ENCODE measurements at places on chromosomes 4 and X. TPM values are rescaled to one million over a fixed set of nuclear protein-coding genes. Genes with fewer than 3 reads are reported as not detected.

The PUDP gene
- total RNA-seq, result 17.4 TPM

DNA sequence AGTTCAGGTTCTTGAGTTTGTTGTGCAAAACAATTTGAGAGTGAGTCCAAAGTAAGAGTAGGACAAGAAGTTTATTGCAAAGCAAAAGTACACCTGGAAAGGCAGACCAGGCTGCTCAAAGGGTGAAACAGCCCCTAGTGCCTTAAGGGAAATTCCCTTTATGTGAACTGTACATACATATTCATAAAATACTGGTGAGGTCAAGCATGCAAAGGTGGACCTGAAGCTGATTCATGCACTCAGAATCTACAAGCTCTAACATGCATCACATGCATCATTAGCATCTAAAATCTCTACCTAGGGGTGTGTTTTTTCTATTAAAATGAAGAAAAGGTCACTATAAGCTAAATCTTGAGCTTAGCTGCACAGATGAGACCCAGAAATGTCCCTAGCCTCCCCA is 266.9 kb downstream of the SPATA18 start:
- no peak overlapping the region for H3K4me3 ChIP-seq
- H3K36me3 ChIP-seq, result no peaks in the 10 kb centered on the region
- no peaks in the 10 kb centered on the region for H3K27me3 ChIP-seq
- H3K27ac ChIP-seq, result no peak overlapping the region
- DNase-seq, result no peak

The TBX22 gene
- not detected for total RNA-seq

DNA sequence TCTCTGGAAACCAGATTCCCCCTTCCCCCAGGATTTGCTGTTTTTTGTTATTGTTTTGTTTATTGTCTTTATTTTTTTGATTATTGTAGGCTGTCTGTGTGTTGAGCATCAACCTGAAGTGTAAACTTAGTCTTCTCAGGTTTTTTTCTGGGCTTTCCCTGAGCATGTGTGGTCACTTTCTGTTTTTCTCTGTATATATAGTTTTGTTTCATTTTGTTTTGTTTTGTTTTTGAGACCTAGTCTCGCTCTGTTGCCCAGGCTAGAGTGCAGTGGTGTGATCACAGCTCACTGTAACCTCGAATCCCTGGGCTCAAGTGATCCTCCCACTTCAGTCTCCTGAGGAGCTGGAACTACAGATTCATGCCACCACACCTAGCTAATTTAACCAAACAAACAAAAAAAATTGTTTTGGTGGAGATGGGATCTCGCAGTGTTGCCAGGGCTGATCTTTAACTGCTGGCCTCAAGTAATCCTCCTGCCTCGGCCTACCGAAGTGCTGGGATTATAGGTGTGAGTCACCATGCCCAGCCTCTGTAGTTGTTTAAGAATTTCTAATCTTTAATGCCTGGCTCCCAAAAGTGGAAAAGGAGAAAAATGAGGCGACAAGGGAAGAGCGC is 9.1 kb downstream of the IL13RA1 start:
- peaks cover 11% of the 10 kb centered on the region for H3K27me3 ChIP-seq
- H3K27ac ChIP-seq, result no peak overlapping the region
- H3K4me3 ChIP-seq, result no peak overlapping the region
- DNase-seq, result no peak
- H3K36me3 ChIP-seq, result no peaks in the 10 kb centered on the region

- H3K36me3 ChIP-seq, result no peaks in the 10 kb centered on the region
- no peak overlapping the region for H3K4me3 ChIP-seq
- H3K27ac ChIP-seq, result no peak overlapping the region
- DNase-seq, result no peak
- H3K27me3 ChIP-seq, result no peaks in the 10 kb centered on the region
Observed at GRCh38 chrX:40966213-40966820, 118.9 kb upstream of the USP9X start.

DNA sequence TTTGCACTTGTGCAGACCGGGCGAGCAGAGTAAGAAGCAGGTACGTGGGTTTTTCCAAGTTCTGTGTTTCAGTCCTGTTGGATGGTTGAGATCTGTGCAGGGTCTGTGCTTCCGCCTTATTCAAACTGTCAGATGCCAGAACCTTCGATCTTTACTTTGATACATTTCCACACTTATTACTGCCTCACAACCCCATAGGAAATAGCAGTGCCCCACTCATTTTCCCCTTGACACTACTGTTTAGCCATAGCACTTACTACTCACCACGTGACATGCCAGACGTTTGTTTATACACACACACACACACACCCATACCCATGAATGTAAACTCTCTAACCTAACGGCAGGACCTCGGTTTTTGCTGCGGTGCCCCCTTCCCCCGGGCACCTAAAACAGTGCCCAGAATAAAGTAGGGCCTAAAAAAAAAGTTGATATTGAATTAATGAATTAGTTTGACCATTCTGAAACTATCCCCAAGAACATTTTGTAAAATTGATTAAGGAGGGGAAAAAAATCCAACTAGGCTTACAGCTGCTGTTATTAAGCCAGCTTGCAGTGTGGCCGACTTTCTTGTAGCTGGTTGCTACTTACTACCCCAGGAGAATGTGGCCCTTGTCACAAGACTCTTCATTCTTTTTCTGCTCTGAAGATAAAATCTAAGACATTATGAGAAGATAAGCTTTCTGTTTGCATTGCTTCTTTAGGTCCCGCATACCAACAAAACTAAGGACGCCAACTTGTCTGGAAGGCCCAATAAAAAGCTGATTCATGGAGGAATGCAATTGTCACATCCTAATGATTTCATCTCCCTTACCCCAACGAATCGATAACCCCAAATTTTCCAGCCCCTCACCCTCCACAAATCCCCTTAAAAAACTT is 704 bp upstream of the SEPSECS start:
- peak overlapping the region; percentile 85 for H3K4me3 ChIP-seq
- H3K27me3 ChIP-seq, result peaks cover 2% of the 10 kb centered on the region
- peak; percentile 60 for DNase-seq
- peak overlapping the region; percentile 100 for H3K27ac ChIP-seq
- H3K36me3 ChIP-seq, result peaks cover 24% of the 10 kb centered on the region
- peaks cover 33% of the 10 kb centered on the region for H3K4me1 ChIP-seq

The ZIC3 gene
- total RNA-seq, result not detected

- no peaks in the 10 kb centered on the region for H3K36me3 ChIP-seq
- H3K27ac ChIP-seq, result no peak overlapping the region
- H3K4me3 ChIP-seq, result no peak overlapping the region
- peaks cover 8% of the 10 kb centered on the region for H3K27me3 ChIP-seq
- H3K4me1 ChIP-seq, result no peaks in the 10 kb centered on the region
Observed at GRCh38 chr4:186078981-186079638, 10.2 kb downstream of the TLR3 start.

- H3K36me3 ChIP-seq, result no peaks in the 10 kb centered on the region
- DNase-seq, result no peak
- no peak overlapping the region for H3K4me3 ChIP-seq
- peaks cover 20% of the 10 kb centered on the region for H3K4me1 ChIP-seq
- H3K27me3 ChIP-seq, result peaks cover 5% of the 10 kb centered on the region
Observed at GRCh38 chr4:121791481-121791880, 9.6 kb upstream of the EXOSC9 start.

- H3K27ac ChIP-seq, result peak overlapping the region; percentile 65
- H3K27me3 ChIP-seq, result no peaks in the 10 kb centered on the region
- DNase-seq, result peak; percentile 80
- peaks cover 38% of the 10 kb centered on the region for H3K4me1 ChIP-seq
Observed at GRCh38 chr4:78656968-78657445, 105.4 kb downstream of the ANXA3 start.

The ALAS2 gene
- total RNA-seq, result not detected

- peaks cover 20% of the 10 kb centered on the region for H3K27me3 ChIP-seq
- H3K4me3 ChIP-seq, result peak overlapping the region; percentile 32
- peaks cover 12% of the 10 kb centered on the region for H3K4me1 ChIP-seq
Observed at GRCh38 chr4:154616731-154617130, 4.3 kb upstream of the FGG start.

- no peaks in the 10 kb centered on the region for H3K4me1 ChIP-seq
- H3K4me3 ChIP-seq, result no peak overlapping the region
- no peak overlapping the region for H3K27ac ChIP-seq
- H3K36me3 ChIP-seq, result no peaks in the 10 kb centered on the region
- no peaks in the 10 kb centered on the region for H3K27me3 ChIP-seq
- DNase-seq, result no peak
Observed at GRCh38 chrX:122422547-122422946, 761.5 kb upstream of the GRIA3 start.

The ARSJ gene
- total RNA-seq, result not detected

The HTN3 gene
- total RNA-seq, result not detected

GRCh38 chrX:17718649-17719165 is 18.6 kb upstream of the SCML1 start:
- no peak overlapping the region for H3K4me3 ChIP-seq
- no peak for DNase-seq
- no peak overlapping the region for H3K27ac ChIP-seq
- H3K4me1 ChIP-seq, result no peaks in the 10 kb centered on the region
- peaks cover 3% of the 10 kb centered on the region for H3K36me3 ChIP-seq
- H3K27me3 ChIP-seq, result peaks cover 3% of the 10 kb centered on the region

DNA sequence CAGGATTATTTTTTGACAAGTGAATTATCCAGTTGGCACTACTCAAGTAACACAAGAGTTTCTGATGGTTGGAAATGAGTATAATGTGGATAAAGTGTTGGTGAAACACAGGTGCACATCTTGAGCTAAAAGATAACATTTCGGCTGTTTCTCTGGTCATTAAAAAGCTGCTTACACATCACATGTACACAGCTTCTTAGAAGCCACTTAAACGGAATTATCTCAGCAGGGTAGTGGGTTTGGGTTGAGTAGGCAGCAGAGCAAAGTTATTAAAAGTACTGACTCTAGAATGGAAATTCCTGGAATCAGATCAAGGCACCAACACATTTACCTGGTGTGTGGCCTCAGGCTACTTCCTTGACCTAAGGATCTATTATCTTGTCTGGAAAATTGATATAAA is 55.4 kb upstream of the RASSF6 start:
- no peaks in the 10 kb centered on the region for H3K36me3 ChIP-seq
- H3K27ac ChIP-seq, result no peak overlapping the region
- no peaks in the 10 kb centered on the region for H3K4me1 ChIP-seq

DNA sequence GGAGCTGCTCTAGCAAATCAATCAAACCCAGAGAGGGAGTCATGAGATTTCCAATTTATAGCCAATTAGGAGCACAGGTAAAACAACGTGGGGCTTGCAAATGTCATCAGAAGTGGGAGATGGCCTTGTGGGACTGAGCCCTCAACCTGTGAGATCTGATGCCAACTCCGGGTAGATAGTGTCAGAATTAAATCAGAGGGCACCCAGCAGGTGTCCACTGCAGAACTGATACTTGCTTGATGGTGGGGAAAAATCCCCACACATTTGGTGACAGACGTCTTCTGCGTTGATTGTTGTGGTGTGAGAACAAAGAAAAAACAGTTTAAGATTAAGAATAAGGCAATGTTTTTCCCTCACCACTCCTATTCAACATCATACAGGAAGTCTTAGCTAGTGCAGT is 1402.8 kb downstream of the RAPGEF2 start:
- no peak for DNase-seq
- H3K27ac ChIP-seq, result no peak overlapping the region
- H3K36me3 ChIP-seq, result no peaks in the 10 kb centered on the region
- no peaks in the 10 kb centered on the region for H3K27me3 ChIP-seq
- no peaks in the 10 kb centered on the region for H3K4me1 ChIP-seq

DNA sequence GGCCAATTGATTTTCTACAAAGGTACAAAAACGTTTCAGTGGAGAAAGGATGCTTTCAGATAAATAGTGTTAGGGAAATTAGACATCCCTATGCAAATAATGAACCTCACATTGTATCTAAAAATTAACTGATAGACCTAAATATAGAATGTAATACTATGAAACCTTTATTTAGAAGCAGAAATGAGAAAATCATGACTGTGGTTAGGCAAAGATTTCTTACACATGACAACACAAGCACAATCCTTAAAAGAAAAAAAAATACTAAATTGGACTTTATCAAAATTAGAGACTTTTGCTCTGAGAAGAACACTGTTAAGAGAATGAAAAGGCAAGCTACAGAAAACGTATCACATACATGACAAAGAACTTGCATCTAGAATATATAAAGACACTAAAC is 43.0 kb upstream of the SPANXN4 start:
- no peak overlapping the region for H3K4me3 ChIP-seq
- no peaks in the 10 kb centered on the region for H3K36me3 ChIP-seq
- H3K27ac ChIP-seq, result no peak overlapping the region
- no peaks in the 10 kb centered on the region for H3K4me1 ChIP-seq

The GLOD5 gene
- total RNA-seq, result not detected

The RAB40AL gene
- 0.26 TPM for total RNA-seq

GRCh38 chr4:182294451-182294850 is 51.2 kb downstream of the TENM3 start:
- no peak overlapping the region for H3K27ac ChIP-seq
- no peaks in the 10 kb centered on the region for H3K4me1 ChIP-seq
- no peak overlapping the region for H3K4me3 ChIP-seq
- no peaks in the 10 kb centered on the region for H3K27me3 ChIP-seq

GRCh38 chrX:48794911-48795515 is 6.9 kb upstream of the HDAC6 start:
- DNase-seq, result no peak
- H3K27me3 ChIP-seq, result no peaks in the 10 kb centered on the region
- no peak overlapping the region for H3K4me3 ChIP-seq
- H3K4me1 ChIP-seq, result no peaks in the 10 kb centered on the region
- no peaks in the 10 kb centered on the region for H3K36me3 ChIP-seq

The TRAM1L1 gene
- not detected for total RNA-seq

DNA sequence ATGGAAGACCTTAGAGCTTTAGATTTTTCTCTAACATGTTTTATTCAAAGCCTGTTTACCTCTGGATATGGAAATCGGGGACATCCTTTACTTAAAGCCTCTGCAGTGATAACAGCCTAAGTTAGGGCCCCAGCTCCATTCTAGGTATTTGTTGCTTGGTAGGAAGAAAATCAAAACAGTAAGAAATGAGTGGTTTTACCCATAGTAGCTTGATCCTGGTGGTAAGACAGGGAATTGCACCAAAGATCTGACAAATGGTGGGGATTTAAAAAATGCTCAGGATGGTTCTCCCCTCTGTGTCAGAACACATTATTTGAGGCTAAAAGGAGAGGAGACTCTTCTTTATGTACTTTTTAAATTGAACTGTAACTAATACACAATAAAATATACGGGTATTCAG is 52.4 kb downstream of the AFF2 start:
- H3K4me3 ChIP-seq, result no peak overlapping the region
- H3K36me3 ChIP-seq, result no peaks in the 10 kb centered on the region
- H3K27me3 ChIP-seq, result no peaks in the 10 kb centered on the region
- H3K4me1 ChIP-seq, result peaks cover 2% of the 10 kb centered on the region
- H3K27ac ChIP-seq, result no peak overlapping the region

DNA sequence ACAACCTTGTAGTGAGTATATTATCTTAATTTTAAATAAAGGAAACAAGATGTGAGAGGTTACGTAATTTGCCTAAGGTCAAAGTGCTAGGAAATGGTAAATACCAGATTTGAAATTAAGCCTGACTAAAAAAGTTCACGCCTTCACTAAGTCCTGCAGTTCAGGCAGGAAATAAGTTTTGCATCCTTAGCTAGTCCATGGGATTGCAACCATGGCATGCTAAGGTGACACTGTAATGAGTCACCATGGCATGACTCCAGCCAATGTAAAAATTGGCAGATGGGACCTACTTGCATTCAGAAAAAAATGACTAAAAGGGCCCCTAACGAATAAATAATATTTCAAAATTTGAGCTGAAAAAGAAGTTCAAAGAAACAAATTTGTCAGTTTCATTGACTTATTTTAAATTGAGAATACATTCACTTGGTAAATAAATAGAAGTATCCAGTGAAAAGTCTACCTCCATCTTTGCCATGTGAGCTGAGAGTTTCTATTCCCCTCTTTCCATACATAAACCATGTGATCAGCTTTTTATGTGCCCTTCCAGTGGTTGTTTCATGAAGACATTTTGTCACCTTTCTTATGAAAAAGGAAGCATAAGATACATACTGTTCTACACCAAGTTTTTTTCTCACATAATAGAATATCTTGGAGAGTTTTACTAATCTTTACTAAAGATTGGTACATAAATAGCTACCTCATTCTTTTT is 72.4 kb downstream of the ANKRD50 start:
- no peak overlapping the region for H3K27ac ChIP-seq
- DNase-seq, result no peak
- no peaks in the 10 kb centered on the region for H3K4me1 ChIP-seq

The FGFR3 gene
- 0.30 TPM for total RNA-seq

The CSAG3 gene
- total RNA-seq, result 1.1 TPM

The TMEM150C gene
- not detected for total RNA-seq

All from activated CD4-positive, alpha-beta T cell treated with anti-CD3 and anti-CD28 coated beads, Interleukin-2, amount 10 ng/mL, durations not matched to agents 24 days and 14 days (primary cell).